Activated CD8-positive, alpha-beta memory T cell treated with anti-CD3 and anti-CD28 coated beads, Interleukin-2, amount 50 U/mL, for 4 hours (primary cell): ENCODE measurements at places on chromosomes 1 and 21.

DNA sequence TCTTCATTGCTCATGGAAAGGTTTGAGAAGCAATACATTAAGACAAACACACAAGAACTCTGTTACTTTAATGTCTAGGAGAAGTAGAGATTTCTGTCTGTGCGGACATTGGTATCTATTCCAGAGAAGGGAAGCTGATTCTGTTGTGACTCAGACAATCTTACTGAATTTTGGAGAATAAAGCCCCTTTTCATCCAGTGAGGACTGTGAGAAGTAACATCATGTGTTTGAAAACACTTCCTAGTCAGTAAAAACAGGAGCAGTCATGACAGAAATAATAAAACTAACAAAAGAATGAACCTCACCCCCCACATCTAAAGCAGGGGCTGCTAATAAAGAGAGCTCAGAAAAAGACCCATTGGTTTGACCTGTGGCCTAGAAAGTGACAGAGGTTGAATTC, 46.6 kb downstream of the NEK7 start:
- DNase-seq, result no peak

DNA sequence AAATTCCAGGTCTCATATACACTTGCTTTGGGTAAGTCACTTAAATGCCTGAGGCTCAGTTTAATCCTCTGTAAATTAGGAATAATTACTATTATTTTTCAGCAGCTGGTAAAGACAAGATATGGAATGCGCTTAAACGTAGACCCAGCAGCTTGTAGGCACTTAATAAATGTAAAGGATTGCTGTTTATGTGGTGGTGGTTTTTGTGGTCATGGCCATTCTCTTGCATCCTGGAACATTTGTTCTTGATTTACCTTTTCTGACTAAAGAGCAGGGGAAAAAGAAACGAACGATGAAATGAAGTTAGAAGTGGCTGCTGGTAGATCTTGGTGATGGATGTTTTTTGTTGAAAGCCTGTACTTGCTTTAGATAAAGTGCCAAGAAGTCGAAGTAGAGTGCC, 195.0 kb upstream of the FOXD3 start:
- DNase-seq, result no peak

DNA sequence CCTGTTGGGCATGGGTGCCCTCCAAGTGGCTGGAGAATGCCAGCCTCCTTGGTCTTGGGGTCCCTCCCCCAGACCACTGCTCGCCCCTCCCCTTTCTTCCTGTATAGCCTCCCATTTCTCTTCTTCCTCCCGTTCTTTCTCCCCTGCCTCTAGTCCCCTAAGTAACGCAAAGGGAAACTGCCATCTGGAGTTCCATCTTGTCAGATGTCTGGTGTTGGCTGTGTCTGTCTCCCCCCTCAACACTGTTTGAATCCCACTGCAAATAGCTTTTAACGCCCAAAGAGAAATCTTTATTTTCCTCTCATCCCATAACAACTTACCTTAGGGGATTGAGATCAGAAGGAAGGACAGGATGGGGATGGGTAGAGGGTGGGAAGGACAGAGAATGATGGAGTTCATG, 55.3 kb upstream of the CSF3R start:
- DNase-seq, result no peak

- DNase-seq, result no peak
Measured at GRCh38 chr1:203522237-203522636, 28.3 kb downstream of the OPTC start.

DNA sequence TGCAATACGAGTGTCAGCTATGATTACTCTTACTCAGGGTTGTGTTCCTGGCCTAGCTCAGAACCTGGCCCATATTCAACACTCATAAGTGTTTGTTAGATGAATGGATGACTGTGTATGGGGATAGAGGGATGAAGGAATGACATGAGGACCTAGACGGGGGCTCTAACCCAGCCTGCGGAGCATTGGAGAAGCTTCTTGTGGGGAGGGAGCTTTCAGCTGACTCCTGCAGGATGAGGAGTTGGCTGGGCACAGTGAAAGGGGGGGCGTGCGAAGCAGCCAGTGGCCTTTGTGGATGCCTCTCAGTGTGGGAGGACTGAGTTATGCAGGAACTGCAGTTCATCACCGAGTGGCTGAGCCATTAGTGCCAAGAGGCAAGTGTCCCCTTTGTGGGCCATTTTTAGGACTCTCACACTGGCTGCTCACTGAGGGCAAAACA, 1.2 kb upstream of the EXTL1 start:
- no peak for DNase-seq

GRCh38 chr1:67367370-67368045, 59.8 kb downstream of the IL12RB2 start:
- no peak for DNase-seq

- DNase-seq, result peak; percentile 85
Measured at GRCh38 chr1:2044510-2045319, 5.5 kb upstream of the PRKCZ start.

GRCh38 chr1:244054247-244054923, 3.3 kb downstream of the ZBTB18 start:
- DNase-seq, result no peak

- no peak for DNase-seq
Measured at GRCh38 chr1:165129568-165130164, 226.8 kb downstream of the LMX1A start.

DNA sequence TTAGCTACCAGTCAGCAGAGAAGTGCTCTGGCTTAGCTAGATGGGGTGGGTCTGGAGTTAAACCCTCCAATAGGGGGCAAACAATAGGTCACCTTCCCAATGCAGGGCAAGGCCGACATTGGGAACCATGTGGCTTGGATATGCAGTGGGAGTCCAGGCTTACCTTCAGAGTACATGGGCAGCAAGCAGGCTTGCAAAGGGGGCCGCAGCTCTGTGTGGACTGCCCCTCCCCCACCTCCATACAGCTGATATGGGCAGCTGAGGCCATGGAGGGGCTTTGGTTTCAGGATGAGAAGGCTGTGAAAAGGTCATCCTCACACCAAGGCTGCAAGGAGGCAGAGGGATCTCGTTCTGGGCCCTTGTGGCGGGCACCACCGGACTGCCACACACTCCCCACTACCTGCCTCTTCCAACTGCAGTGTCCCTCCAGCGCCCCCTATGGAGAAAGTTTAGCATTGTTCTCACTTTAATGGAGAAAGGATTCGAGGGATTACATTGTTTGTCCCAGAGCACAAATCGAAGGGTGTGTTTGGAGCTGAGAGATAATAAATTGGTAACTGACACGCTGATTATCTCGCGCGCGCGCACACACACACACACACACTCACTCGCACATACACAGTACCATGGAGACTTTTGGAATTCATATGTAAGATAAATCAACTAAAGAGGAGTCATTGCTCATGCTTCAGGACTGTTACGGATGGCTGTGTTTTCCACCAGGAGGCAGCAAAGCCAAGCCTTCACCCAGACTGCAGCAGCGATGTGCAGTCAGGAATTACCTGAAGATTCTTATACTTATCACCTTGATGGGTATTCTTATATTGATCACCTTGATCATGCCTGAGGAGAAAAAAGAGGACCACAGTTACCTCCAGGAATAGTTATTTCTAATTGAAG, 7.0 kb upstream of the SMCP start:
- no peak for DNase-seq

- no peak for DNase-seq
Measured at GRCh38 chr1:18337757-18338156, 143.0 kb upstream of the KLHDC7A start.

DNA sequence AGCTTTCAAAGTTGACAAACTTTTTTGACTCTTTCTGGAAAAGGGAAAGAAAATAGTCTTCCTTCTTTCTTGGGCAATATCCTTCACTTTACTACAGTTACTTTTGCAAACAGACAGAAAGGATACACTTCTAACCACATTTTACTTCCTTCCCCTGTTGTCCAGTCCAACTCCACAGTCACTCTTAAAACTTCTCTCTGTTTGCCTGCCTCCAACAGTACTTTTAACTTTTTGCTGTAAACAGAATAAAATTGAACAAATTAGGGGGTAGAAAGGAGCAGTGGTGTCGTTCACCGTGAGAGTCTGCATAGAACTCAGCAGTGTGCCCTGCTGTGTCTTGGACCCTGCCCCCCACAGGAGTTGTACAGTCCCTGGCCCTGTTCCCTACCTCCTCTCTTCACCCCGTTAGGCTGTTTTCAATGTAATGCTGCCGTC, 160.8 kb upstream of the SGIP1 start:
- no peak for DNase-seq

DNA sequence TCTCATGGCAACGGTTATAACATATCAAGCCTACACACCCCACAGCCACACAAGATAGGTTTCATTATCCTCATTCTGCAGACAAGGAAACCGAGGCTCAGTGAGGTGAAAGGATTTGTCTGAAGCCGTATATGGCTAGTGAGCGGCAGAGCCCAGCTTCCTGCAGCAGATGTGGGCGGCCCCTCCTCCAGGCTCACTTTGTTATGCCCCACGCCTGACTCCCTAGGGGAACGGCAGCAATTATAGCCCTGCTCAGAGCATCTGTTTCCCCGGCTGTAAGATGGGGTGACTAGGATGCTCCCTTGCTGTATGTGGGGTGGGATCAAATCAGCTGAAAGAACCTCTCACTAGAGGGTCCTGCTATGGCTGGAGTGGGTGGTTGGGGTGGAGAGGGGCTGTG, 22.1 kb downstream of the GRHL3 start:
- no peak for DNase-seq

GRCh38 chr1:198725090-198725489, 86.2 kb downstream of the PTPRC start:
- no peak for DNase-seq

DNA sequence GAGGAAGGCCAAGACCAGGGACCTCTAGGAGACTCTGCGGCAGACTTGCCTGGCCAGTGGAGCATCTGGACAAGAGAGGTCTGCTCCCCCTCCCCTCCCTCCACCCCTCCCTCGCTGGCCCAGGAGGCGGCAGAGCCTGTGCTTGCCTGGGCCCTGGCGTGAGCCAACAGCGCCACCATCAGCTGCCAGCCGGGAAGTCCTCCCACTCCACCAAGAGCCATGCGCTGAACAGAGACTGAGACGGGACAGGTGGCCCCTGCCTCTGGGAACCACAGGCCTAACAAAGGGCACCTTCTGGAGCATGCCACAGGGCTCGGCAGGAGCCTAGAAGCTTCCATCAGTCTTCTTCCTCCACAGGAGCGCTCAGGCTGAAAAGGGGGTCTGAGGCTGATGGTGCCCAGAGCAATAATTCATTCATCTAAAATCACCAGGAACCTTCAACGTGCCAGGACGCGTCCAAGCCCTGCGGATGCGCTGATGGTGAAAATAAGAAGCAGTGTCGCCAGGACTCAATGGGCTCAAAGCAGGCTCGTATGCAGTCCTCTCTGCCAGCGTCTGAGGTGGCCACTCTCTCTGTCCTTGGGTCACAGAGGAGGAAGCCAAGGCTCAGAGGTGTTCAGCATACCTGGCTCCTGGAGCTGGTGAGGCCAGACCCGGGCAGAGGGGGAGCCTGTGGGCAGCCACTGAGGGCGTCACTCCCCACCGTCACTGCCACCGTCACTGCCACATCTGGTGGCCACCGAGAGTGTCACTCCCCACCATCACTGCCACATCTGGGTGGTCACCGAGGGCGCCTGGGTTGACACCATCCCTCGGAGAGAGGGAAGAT, 161.2 kb downstream of the NPHP4 start:
- no peak for DNase-seq

- DNase-seq, result no peak
Measured at GRCh38 chr1:77680173-77680572, 2.3 kb downstream of the ZZZ3 start.

DNA sequence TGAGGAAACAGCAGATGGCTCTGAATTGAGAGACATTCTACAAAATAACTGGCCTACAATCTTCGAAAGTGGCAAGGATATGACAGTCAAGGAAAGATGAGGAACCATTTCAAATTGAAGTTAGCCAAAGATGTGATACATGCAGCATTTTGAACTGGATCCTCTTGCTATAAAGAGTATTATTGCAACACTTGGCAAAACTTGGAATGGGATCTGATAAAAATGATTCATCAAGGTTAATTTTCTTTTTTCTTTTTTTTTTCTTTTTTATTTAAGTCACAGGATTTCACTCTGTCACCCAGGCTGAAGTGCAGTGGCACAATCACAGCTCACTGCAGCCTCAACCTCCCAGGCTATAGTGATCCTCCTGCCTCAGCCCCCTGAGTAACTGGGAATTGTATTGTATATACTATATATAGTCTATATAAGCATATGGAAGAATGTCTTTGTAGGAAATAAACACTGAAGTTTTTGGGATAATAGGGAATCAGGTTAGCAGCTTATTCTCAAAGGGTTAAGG, 49.8 kb upstream of the GJA8 start:
- DNase-seq, result no peak

GRCh38 chr1:42380586-42381279, at the start of gene RIMKLA:
TSS of gene RIMKLA (plus strand) at chr1:42380792. CDS start at chr1:42380935, 143 bp downstream.
- peak; percentile 52 for DNase-seq

GRCh38 chr21:29829564-29830275, 110.1 kb downstream of the GRIK1 start:
- DNase-seq, result no peak

GRCh38 chr1:13583966-13584791, 547 bp downstream of the PDPN start:
- no peak for DNase-seq

DNA sequence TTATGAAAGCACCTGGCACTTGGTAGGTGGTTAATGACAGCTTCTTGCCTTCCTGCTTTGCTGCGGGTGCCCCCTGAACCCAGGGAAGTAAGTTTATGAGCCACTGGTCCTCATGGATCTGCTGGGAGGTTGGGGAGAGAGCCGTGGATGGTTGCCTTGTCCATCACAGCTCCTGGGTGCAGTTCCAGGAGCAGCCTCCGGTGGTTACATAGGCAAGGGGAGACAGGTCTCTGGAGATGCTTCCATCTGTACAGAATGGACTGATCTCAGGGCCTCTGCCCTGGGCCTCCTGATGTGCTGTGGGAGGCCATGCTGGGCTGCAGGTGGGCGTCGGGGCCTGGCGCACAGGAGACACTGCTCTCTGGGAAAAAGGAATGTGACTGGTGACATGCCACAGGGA, 31.6 kb upstream of the ARHGEF10L start:
- DNase-seq, result no peak

GRCh38 chr1:110084227-110085078, 14.0 kb upstream of the ALX3 start:
- DNase-seq, result no peak

DNA sequence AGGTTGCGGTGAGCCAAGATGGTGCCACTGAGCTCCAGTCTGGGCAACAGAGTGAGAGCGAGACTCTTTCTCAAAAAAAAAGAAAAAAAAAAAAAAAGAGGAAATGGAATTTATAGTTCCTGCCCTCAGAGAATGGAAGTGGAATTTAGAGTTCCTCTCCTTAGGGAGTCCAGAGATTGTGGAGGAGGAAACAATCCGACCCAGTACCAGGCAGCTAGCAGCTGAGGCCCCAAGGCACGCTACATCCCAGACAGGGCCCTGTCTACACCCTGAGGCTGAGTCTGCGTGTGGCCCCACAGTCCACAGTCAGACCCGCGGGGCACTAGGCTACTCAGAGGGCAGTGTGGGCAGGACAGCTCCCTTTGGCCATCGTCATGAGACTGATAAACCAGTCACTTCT, 1.9 kb upstream of the MFN2 start:
- DNase-seq, result no peak

- DNase-seq, result no peak
Measured at GRCh38 chr1:236654957-236655356, 31.3 kb upstream of the ACTN2 start.

GRCh38 chr1:214513394-214513793, 38.0 kb downstream of the PTPN14 start:
- no peak for DNase-seq

- no peak for DNase-seq
Measured at GRCh38 chr1:175000697-175001187, 995 bp downstream of the CACYBP start.
